ACHN (cell line): ENCODE measurements at places on chromosomes 2 and 18.
A peak's percentile ranks its signal among the peaks of the same experiment; 100 is the strongest.

- no peak for DNase-seq
These were observed 62.1 kb downstream of the NDUFA10 start for GRCh38 chr2:239962890-239963591.

- DNase-seq = no peak
These were observed 3.2 kb downstream of the TRAK2 start for GRCh38 chr2:201448061-201448460.

DNA sequence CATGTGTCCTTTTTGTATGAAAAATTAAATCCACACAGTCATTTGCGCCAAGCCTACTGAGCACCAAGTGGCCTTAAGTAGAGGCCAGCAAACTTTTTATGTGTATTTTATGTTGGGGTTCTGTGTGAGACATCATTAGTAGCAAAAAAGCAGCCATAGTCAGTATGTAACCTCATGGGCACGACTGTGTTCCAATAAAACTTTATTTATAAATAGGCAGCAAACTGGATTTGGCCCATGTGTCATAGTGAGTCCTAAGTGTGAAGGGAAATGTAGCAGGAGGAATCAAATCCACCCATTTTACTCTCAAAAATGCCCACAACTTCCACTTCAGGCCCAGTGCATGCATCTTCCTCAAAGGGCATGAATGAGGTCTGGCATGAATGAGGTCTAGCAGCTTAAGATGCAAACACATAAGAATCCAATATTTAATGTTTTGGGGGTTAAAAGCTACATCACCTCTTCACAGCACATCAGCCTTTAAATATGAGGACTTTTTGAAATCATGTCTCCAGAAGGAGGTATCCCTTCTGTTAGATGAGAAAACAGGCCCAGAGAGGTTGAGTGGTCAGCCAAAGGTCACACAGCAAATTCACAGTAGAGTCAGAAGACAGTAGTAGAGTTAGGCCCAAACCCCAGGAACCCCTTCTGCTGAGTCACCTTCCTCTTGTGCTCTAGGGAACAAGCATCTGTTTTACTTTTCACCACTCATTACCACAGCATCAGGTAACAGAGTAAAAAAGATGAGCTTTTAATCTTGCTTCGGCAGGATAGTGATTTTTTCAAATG lies 45.6 kb downstream of the MREG start:
- no peak for DNase-seq

DNA sequence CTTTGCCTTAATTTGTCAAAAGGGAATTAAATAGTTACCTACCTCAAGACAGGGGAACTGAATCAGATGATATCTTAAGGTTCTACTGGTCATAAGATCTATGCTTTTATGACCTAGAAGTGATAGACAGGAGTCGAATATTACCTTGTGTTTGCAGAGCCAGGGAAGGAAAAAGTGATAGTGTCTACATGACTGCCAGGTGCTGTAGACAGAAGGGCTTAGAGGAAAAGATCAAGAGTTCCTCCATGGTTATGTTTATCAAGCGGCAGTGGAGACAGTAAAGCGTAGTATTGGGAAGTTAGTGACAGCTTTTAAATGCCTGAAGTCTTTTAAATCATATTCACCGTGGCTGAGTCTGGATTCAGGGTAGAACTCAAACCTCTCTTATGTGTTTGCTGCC lies 11.9 kb downstream of the CRIM1 start:
- no peak for DNase-seq

DNA sequence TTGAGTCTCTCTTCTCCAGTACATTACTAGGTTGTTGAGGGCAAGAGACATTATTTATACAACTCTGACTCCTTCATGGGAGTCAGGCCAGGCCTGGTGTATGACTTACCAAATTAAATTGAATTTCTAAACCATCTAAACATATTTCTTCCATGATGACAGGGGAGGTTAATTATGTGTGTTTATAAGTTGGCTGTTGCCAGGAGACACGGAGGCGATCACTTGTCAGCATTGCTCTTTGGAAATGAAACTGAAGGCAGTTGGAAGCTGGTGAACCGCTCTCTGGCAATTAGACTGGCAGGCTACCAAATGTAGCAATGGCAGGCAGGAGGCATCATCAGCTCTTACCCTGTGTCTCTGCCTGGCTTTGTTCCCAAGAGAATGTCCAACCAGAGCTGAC lies 241.4 kb downstream of the KCNS3 start:
- no peak for DNase-seq

GRCh38 chr18:2961821-2962220 lies 51.1 kb downstream of the LPIN2 start:
- peak; percentile 38 for DNase-seq

DNA sequence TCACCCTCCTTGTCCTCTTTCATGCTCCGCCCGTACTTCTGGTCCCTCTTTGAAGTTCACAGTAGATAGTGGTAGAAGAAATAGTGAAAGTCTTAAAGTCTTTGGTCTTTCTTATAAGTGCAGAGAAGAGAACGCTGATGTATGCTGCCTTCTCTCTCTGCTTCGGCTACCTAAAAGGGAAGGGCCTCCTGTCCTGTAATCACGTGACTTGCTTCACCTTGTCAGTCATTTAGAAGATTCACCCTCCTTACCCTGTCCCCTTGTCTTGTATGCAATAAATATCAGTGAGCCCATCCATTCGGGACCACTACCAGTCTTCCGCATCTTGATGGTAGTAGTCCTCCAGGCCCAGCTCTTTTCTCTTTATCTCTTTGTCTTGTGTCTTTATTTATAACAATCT lies 144.6 kb downstream of the ARL4C start:
- no peak for DNase-seq
